Activated T-helper 17 cell treated with anti-CD3 and anti-CD28 coated beads, Interleukin-2, amount 50 U/mL, for 72 hours (primary cell): ENCODE measurements at places on chromosomes 4 and X. TPM values are rescaled to one million over a fixed set of nuclear protein-coding genes. Genes with fewer than 3 reads are reported as not detected.

The STARD8 gene
- 1.8 TPM for total RNA-seq

DNA sequence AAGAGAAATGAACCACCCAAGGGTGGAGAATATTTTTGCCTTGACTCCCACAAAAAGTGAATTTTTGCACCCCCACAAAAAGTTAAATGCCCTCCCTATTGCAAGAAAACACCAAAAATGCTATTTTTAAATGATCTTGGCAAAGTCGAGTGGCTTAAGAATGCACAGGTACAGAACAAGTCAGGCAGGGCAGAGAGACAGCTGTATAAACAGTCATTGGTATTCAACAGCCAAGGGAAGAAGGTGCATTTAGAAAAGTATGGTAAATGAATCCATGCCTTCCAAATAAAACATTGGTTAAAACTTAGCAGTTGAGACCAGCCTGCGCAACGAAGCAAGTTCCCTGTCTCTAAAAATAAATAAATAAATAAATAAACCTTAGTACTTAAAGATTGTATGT lies 169.3 kb downstream of the CHIC2 start:
- no peak for ATAC-seq

- no peak for ATAC-seq
Observed at GRCh38 chrX:16458208-16458607, 191.8 kb upstream of the S100G start.

GRCh38 chrX:33285550-33285949 lies 74.2 kb upstream of the DMD start:
- ATAC-seq: no peak

The KLF8 gene
- total RNA-seq: 10.9 TPM

GRCh38 chrX:153970357-153971123 lies 1.1 kb downstream of the HCFC1 start:
- ATAC-seq: no peak

The GNRHR gene
- total RNA-seq: not detected

The VSIG1 gene
- 0.71 TPM for total RNA-seq

- ATAC-seq: no peak
Observed at GRCh38 chr4:10403633-10404445, 53.4 kb downstream of the ZNF518B start.

The AFM gene
- not detected for total RNA-seq

The HTN1 gene
- not detected for total RNA-seq

The SNCA gene
- 0.93 TPM for total RNA-seq

- no peak for ATAC-seq
Observed at GRCh38 chr4:187798385-187798784, 197.2 kb upstream of the ZFP42 start.

- ATAC-seq: no peak
Observed at GRCh38 chr4:174157106-174157607, 126.3 kb downstream of the FBXO8 start.

DNA sequence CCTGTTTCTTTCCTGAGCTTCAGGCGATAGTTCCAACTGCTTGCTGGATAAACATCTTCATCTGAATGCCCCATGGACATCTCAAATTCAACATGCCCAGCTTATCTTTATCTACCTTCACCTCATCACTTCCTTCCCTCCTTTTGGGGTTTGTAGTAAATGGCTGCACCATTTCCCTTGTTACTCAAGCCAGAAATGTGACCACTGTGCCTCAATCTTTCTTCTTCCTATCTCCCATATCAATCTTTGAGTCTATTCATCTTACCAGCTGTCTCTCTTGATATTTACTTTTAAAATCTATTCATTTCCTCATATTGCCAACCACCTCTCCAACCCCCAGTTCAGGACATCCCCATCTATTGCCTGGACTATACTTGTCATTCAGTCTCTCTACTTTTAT lies 155.4 kb downstream of the PPA2 start:
- ATAC-seq: no peak

The USP51 gene
- total RNA-seq: 2.0 TPM

- ATAC-seq: no peak
Observed at GRCh38 chr4:175635546-175635945, 176.5 kb downstream of the GPM6A start.

GRCh38 chr4:2390146-2390545 lies 28.3 kb downstream of the ZFYVE28 start:
- ATAC-seq: no peak

- no peak for ATAC-seq
Observed at GRCh38 chrX:150984169-150984824, 1.2 kb downstream of the HMGB3 start.

- ATAC-seq: peak; percentile 50
Observed at GRCh38 chr4:122652379-122652778, 31.5 kb upstream of the IL21 start.

The SHROOM3 gene
- total RNA-seq: not detected

DNA sequence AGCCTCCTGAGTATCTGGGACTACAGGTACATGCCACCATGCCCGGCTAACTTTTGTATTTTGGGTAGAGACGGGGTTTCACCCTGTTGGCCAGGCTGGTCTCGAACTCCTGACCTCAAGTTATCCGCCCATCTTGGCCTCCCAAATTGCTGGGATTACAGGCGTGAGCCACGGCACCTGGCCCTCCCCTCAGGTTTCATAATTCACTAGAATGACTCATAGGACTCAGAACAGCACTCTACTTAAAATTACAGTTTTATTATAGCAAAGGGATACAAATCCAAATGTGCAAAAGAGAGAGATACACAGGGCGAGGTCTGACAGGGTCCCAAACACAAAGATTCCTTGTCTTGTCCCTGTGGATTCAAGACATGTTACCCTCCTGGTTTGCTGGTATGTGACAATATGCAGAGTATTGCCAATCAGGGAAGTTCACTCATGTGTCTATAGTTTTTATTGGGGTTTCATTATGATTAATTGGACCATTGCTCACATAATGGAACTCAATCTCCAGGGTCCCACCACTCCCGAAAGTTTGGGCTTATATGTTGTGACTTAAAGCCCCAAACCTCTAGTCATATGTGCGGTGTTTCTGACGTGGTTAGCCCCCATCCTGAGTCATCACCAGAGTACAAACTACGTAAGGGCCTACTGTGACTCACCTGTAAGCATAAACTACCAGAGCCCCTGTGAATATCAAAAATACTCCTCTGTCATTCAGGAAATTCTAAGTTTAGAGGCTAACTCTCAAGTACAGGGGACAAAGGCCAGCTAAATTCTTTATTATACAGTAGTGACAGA lies 5.2 kb downstream of the YIPF6 start:
- peak; percentile 94 for ATAC-seq

The RPA4 gene
- total RNA-seq: 0.26 TPM

The PRR32 gene
- not detected for total RNA-seq

DNA sequence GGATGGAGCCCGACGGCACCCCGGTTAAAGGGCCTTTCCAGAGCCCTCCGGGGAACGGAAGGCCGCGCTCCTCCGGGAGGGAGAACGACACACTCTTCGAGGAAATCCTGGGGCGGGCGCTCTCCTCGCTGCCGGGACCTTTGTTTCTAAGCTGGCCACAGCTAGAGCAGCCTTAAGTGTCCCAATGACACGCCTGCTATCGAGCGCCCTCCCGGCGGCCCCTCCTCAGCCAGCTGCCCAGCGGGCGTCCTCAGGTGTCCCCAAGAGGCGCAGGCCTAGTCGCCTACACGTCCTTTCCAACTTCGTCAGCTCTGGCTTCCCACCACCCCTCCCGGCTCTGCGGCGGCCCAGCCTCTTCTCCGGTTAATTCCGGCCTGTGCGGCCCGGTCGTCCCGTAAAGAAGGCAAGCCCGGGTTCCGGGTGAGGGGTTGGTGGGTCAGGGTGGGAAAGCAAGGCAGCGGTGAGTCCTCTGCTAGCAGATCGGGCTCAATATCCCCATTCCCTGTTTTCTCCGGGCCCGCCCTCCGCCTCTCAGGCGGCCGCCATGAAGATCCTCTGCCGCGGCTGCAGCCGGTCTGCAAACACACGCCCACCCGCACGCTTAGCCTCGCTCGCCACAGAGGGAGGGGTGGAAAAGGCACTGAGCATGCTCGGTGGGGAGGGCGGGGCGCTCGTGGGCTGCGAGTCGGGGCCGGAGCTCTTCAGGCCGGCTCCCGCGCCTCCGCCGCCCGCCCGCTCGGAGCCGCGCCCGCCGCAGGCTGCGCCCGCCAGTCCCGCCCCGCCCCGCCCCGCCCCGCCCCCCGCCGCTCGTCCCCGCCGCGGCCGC lies at the start of gene RAP1GDS1:
TSS of gene RAP1GDS1 (plus strand) at position 806 of the 826 bp plus-strand sequence. CDS start 182 bp downstream, outside the sequence.
- peak; percentile 85 for ATAC-seq

- no peak for ATAC-seq
Observed at GRCh38 chrX:31392513-31392912, 320.7 kb upstream of the FTHL17 start.

DNA sequence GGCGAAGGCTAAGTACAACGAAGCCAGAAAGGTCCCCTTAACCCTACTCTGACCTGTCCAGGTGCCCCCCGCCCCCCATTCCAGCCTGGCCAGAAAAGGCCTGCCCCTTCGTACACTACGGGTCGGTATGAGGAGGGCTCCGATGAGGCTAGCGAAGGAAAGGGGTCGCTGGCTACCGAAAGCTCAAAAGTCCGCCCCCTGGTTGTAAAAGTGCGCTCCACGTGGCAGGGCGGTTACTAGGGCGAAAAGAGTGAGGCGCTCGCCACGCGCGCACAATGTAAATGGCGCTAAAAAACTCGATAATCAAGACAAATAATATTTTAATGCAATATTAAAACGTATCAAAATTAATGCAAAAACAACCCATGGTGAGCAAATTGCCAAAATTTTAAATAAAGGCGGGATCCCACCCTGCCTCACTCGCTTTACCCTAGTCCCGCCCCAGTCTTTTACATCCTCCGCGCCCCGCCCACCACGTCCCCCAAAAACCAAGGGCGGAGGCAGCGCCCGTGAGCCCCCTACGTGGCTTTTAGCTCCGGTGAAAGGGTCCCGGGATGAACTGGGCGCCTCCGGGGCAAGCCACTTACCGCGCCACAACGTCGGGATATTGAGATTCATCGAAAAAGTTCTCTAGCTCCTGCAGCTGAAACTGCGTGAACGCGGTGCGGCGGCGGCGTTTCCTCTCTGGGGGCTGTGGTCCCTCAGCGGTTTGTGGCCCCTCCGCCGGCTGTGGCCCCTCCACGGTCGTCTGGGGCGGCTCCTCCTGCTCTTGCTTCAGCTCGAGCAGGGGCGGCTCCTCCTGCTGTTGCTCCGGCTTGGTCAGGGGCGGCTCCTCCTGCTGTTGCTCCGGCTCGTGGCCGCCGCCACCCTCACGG lies 929 bp downstream of the ESX1 start:
- no peak for ATAC-seq

GRCh38 chrX:37349221-37350033 lies at the start of gene PRRG1:
TSS of gene PRRG1 (plus strand) at chrX:37349364. CDS start at chrX:37406250, 56,886 bp downstream.
- no peak for ATAC-seq
